RWPE2 (cell line): ENCODE measurements at places on chromosomes 13 and 19.

DNA sequence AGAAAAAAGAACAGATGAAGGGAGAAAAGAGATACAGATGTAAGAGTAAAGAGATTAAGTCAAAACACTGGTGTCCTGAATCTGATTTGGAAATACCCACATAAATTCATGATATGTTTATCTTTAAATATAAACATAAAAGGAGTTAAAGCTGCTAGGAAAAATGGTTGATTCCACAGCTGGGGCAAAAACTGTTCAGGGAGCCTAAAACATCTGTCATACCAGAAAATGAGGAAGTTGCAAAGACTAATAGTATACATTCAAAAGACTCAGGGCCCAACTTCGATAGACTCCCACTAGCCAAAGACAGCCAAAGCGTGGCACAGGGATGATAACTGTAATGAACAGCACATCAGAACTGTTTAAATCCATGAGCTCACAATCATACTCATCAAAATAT, 62.0 kb downstream of the ABCC4 start:
- DNase-seq, result no peak

DNA sequence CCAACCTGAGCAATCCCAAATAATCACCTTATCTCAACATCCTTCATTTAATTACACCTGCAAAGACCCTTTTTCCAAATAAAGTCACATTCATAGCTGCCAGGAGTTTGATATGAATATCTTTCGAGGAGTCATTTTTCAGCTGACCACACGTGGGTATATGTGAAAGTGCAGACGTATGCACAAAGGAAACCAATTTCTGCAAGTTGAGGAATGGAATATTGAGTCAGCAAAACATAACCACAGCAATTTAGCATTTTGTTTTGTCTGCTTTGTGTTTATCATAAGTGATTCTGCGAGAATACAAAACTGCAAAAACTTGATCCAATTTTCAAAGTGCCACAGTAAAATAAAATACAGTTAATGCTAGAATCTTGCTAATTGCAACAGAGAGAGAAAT, 295.9 kb downstream of the SUCLA2 start:
- no peak for DNase-seq

- DNase-seq, result no peak
Measured at GRCh38 chr19:33385956-33386355, 12.4 kb downstream of the CEBPG start.

DNA sequence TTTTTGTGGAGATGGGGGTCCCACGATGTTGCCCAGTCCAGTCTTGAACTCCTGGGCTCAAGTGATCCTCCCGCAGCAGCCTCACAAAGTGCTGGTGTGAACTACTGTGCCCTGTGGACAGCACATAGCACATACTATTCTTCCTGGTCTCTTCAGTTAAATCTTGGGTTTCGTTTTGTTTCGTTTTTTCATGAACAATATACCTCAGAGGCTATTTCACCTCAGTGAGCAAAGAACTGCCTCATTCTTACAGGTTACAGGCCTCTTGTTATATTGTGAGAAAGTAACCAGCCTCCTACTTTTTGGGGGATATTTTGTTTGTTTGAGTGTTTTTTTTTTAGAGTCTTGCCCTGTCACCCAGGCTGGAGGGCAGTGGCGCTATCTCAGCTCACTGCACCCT, 1.3 kb upstream of the C3 start:
- no peak for DNase-seq

- DNase-seq, result no peak
Measured at GRCh38 chr19:38033658-38034491, 126.9 kb downstream of the SIPA1L3 start.

DNA sequence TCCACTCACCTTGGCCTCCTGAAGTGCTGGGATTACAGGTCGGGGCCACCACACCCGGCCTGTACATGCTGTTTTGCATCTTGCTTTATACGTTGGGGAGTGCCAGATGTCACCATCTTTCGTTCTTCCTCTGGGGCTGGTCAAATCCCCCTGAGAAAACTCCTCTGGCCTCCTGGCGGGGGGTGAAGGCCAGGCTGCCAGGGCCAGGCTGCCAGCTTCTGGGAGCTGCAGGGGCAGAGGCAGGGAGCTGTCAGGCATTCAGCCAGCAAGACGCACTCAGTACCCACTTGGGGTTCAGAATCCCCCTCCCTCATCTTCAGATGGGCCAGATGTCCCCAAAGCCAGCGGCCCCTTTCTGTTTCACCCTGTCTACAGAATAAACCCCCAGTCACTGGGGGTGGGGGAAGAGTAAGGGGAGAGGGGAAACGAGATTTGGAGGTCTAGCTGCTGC, 16.1 kb downstream of the ZSWIM9 start:
- no peak for DNase-seq

DNA sequence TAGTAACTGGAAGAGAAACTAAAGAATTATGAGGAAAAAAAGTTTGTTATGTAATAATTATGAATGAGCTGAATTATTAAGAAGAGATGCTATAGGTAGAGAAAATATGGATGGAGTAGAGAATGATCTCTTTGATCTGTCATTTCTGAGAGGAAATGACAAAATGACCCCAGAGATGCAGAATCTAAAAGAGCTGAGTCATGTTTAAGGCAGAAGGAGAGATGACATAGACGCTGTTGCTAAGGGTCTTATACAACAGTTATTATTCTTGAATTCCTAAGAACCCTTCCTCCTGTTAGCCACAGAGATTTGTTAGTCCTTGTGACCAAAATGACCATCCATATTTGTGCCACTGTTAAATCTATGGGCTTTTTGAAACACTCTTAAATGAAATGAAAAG, 58.3 kb upstream of the FREM2 start:
- no peak for DNase-seq

DNA sequence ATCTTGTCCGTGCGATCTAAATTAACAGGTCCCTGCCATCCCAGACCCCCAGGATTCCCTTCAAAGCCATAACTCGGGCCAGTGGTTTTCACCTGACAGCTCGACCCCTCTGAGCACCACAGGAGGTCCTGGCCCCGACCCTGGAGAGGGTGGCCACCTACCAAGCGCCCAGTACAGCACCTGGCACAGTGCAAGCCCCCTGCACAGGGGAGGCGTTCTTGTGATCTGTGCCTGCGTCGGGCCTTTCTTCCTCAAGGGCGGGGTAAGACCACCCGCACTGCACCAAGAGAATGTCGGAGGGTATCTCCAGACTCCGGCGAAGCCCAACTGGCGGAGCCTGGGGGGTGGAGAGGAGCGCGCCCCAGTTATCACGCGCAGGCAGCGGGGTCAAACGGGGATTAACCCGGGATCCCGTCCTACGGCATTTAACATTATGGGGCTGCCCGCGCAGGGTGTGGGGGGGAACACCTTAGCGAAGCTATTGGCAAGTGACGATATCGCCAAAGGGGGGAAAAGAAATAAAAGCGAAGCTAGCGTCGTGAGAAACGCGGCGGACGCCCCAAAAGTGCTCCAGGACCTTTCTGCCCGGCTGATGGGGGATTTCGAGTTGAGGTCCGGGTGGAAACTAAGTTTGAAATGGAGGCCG, 1.3 kb upstream of the HNRNPL start:
- DNase-seq, result no peak

DNA sequence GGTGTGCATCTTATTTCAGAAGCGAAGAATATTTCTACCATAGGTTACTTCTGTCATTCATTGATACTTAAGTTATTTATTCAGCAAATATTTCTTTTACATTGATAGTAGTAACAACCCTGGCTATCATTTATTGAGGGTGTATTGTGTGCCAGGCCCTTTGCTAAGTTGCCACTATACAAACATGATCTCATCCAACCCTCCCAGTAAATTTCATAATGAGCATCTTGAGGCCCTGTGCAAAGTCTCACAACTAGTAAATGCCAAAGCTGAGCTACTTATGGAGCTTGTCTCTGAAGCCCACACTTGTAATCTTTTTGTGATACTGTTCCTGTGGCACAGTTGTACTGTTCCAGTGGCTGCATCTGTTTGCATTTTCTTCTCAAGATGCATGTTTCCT, 36.1 kb downstream of the RNASEH2B start:
- DNase-seq, result no peak

DNA sequence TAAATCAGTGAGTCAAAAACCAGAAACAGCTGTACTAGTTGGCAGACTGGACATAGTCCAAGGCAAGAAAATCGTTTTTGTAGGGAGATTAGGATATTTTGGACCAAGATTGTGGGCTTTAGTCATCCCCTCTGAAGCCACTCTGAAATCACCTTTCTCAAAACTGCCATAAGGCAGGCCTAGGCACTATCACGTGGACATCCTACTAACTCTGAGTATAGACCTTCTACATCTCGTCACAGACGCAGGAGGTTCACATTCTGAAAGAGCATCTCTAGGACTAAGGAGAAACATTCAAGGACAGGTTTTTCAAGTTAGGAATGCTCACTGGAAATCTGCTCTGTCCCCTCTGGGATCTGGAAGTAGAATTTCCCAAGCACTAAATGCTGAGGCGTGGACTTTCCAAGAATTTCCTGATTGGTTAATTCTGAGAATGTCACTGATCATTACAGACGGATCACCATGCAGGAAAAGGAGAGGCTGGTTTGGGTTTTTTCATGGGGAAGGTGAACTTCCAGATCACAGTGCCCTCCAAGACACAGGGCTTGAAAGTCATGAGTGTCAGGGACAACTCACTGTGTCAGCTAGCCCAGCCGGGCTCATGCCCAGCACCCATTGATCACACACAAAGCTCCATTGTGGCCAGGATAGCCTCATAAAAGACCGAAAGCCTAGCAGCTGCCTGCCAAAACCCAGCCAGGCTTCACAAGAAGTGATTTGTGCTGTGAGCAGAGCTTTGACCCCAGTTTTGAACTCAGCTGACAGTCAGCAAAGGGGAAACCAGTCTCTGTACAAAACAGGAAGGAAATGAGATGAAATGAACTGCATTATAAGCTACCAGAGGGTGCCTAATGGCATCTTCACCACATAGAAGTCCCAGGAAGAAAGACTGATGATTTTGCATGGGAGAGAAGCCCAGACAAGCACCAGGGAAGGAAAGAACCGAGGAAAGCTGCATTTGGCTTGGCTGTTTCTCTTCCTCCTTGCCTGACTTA, 2.7 kb upstream of the RUBCNL start:
- no peak for DNase-seq

GRCh38 chr19:1213391-1214286, 8.1 kb downstream of the STK11 start:
- peak; percentile 81 for DNase-seq

DNA sequence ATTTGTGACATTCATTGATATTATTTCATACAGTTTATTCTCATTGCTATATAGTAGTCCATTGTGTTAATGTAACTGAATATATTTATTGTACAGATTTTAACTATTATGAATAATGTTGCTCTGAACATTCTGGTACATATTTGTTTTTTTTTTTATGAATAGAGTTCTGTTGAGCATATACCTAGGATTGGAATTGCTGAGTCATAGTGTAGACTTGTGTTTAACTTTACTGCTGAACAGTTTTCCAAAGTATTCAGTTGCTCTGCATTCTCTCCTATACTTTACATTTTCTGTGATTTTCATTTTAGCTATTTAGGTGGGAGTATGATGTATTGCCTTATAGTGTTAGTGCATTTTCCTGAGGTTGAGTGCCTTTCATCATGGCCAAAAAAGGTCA, 97.5 kb downstream of the MAB21L1 start:
- DNase-seq, result no peak

DNA sequence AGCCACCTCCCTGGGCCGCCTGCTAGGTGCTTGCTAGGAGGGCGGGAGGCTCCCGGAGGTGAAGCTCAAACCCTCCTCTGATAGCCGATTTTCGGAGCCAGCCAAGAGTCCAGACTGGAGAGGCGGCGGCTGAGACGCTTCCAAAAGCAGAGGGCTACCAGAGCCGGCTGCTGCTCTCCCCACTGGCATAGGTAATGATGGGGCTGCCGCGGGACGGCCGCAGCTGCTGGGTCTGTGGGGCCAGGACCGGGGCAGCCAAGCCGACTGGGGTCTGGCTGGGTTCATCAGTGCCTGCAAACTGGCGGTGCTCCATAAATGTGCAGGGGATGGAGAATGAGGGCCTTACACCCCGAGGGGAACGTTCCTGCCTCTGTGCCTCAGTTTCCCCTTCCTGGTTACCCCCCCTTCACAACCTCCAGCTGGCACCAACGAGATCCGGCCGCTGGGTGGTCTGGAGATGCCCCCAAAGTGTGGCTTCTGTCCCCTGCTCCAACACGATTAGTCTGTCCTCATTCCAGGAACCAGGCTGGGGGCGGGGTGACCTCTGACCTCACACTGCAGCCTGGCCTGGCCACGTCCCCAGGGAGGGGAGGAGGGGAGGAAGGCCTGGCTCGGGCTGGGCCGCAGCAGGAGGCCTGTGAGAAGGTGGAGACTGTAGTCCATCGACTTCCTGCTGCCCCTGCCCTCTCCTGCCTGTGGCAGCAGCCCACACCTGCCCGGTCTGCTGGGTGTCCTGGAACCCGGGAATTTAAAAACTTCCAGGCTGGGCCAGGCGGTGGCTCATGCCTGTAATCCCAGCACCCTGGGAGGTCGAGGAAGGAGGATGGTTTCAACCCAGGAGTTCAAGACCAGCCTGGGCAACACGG, 3.8 kb upstream of the WDR18 start:
- DNase-seq, result no peak

DNA sequence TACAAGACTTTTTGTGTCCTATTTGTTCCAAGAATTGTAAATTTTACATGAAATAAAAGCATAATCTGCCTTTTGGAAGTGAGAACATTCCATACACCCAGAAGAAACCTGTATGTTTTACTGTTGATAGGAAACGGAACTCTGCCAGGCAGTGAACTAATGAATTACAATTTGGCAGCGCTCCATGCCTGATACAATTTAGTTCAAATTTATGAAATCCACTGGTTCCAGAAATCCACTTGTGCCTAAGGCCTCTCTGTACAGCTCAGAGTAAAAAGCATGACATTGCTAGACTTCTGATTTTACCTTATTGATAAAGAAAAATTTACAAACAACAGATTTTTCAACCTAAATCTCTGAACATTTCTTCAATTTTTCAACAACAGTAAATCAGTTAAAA, 78.1 kb downstream of the PCDH9 start:
- DNase-seq, result no peak
